Muscle of leg (tissue), 16 donors: ENCODE measurements at places on chromosomes 2 and 18.

DNA sequence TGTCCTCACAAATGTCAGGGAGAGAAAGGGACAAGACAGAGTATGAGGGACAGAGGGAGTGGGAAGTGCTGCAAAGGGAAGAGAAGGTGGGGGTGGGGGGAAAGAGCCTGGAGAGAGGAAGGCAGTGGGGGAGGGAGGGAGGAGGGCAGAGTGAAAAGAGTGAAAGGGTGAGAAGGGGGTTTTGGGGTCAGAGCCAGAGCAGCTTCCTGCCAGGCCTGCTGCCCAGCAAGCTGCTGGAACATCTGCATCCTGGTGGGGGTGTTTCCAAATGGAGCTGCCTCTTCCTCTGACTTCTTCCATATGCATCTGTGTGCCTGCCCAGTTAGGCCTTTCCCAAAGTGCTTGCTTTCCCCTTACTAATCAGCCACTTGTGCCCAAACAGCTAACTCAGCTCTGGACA lies 94.3 kb upstream of the CELF4 start:
- DNase-seq = peak; percentile 24

DNA sequence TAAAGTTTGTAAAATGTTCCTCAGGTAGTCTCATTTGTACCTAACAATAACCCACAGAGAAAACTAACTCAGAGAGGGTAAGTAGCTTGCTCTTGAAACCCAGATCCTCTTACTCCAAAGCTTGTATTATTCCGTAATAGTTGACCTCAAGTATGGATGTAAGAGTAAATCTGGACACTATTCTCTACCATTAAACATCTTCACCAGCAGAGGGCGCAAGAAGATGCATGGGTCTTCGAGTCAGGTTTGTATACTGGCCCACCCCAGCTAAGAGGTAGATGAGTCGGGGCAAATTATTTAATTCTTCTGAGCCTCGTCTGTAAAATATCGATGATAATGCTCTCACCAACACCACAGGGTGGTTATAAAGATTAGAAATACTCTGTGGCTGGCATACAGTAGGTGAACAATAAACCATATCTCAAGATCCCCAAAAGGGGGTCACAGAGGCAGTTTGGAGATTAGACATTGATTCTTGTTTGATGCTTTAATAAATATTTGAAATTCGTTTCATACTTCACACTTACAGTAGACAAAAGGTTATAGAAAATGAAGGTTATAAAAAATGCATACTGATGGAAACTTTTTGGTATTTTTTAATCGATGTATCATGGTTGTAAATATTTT lies 3.5 kb upstream of the CABLES1 start:
- peak; percentile 90 for DNase-seq

- DNase-seq = no peak
Observed at GRCh38 chr2:33512112-33512511, 35.7 kb downstream of the RASGRP3 start.

- no peak for DNase-seq
Observed at GRCh38 chr2:237532160-237532559, 34.2 kb upstream of the PRLH start.

GRCh38 chr18:67932271-67932670 lies 415.8 kb upstream of the DSEL start:
- DNase-seq = peak; percentile 26

DNA sequence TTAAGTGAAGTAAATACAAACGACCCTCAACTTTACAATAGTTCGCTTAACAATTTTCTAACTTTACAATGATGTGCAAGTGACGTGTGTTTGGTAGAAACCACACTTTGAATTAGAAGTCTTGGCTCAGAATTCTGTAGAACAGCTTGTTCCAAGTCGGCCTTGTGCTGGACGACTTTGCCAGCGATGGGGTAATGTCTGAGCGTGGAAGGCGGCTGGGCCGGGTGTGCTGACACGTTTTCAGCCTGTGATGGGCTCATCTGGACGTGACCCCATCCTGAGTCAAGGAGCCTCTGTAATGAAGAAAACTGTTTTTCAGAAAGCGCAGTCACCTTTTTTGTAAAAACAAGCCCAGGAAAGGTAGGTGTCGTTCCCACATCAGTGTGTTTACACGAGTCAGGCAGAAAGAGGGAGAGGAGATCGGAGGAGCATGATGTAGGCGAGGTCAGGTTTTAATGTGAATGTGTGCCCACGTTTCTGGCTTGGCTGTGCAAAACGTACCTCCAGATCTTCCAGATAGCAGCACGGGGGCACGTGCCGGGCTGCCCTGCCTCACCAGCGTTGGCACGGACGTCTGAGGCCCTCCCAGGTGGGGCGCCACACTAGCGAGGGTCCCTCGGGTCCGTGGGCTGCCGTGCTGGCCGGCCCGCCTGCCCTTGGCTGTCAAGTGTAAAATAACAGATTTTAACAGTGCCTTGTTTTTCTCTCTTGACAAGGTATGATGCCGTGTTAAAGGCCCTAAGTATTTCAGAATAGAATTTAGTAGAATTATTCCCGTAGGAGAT lies 54.6 kb downstream of the CTDP1 start:
- DNase-seq = peak; percentile 50

- DNase-seq = no peak
Observed at GRCh38 chr2:200873560-200873959, 9.1 kb upstream of the CLK1 start.

GRCh38 chr2:238396663-238397062 lies 30.1 kb upstream of the ASB1 start:
- no peak for DNase-seq
